ENCODE measurements at places on chromosomes 16 and 17. TPM values are rescaled to one million over a fixed set of nuclear protein-coding genes. Genes with fewer than 3 reads are reported as not detected.

HYDIN gene
- not detected for total RNA-seq

C1QTNF8 gene
- not detected for total RNA-seq

KCNJ16 gene
- total RNA-seq: 0.57 TPM

MYH3 gene
- total RNA-seq: 0.10 TPM

All from vein endothelial cell (primary cell).